ENCODE measurements at places on chromosomes 6 and 20.

DNA sequence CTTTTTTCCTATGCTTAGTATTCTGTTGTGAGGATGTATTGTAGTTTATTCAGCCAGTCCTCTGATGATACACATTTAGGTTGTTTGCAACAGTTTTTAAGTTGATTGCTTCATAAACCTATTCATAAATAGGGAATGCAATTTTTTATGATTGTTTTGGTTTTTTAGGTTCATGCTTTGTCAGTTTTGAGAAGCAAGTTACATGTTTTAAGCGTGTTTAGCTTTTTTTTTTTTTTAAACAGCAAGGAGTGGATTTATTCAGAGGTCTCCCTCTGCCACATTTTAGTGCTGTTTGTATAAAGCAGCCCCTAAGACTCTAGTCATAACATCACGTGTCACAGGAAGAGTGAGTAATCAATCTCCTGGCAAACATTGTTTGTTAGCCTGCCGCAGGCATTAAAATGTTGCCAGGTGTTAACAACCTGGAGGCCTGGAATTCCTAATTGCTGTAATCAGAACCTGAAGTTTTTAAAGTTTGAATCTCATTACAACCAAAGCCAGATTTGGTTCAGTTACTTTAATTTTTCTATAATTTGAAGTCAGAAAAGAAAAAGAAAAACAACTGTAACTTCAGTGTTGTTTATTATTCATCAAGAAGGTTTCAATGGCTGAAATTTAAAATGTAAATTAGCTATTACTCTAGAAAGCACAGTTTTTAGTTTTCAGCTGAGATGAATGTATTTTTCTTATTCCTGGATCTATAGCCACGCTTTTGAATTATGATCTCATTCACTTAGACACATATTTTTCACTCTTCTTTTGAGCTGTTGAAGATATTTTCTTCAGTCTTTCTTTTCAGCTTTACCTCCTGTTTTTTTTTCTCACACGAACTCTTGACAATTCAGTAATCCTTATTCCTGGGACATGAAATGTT lies 59.2 kb downstream of the KCNS1 start:
- DNase-seq, result peak; percentile 76

DNA sequence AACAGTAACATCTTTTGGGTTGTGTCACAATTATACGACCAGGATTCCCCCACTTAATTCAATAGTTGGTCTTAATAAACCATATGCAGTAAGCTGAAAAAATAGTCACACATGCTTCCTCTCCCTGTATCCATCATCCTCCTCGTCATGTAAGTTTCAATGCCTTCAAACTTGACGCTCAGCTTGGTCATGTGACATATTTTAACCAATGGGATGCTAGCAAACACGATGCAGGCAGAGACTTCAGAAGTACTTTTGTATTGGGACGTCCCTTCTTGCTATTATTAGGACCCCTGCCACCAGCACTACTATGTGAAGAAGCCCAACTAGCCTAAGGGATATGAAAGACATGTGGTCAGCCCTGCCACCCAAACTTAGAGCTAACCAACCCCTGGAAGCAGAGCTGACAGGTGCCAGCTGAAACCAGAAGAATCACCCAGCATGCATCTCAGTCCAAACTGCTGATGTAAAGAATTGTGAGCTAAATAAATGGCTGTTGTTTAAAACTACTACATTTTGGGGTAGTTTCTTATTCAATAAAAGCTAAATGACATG lies 49.3 kb downstream of the CGA start:
- DNase-seq, result no peak

DNA sequence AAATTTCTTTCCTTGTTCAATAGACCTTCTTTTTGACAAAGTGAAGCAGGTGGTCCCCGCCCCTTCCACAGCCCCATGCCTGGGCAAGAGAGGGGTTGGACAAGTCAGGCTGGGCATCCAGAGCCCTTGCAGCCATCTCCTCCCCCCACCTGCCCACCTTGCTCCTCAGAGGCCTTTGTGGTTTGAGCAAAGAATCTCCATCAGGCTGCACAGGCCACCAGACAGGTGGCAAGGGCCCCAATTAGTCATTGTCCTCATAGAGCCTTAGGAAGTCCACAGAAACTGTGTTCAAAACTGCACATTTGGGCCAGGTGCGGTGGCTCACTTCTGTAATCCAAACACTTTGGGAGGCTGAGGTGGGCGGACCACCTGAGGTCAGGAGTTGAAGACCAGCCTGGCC lies 1.5 kb upstream of the MAPK13 start:
- no peak for DNase-seq

DNA sequence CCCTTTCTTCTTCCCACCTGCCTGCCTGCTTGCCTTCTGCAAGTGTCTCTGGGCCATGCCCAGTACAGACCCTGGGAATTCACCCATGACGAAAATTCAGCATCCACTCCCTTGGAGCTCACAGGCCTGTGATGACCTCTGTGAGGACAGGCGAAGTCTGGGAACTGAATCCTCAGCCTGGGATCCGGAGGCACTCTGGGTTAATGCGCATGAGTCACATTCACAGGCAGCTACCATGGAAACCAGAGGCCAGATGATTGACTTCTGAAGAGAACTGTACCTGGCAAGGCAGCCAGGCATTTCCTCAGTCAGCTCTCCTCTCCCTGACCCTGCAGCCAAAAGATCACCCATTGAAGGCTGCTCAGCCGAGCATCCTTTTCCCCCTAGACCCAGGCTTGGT lies 41.0 kb downstream of the SLC9A8 start:
- no peak for DNase-seq

- DNase-seq, result no peak
These were observed 23.9 kb upstream of the BAG2 start for GRCh38 chr6:57147955-57148858.

GRCh38 chr20:24672886-24673677 lies 203.7 kb downstream of the SYNDIG1 start:
- no peak for DNase-seq

DNA sequence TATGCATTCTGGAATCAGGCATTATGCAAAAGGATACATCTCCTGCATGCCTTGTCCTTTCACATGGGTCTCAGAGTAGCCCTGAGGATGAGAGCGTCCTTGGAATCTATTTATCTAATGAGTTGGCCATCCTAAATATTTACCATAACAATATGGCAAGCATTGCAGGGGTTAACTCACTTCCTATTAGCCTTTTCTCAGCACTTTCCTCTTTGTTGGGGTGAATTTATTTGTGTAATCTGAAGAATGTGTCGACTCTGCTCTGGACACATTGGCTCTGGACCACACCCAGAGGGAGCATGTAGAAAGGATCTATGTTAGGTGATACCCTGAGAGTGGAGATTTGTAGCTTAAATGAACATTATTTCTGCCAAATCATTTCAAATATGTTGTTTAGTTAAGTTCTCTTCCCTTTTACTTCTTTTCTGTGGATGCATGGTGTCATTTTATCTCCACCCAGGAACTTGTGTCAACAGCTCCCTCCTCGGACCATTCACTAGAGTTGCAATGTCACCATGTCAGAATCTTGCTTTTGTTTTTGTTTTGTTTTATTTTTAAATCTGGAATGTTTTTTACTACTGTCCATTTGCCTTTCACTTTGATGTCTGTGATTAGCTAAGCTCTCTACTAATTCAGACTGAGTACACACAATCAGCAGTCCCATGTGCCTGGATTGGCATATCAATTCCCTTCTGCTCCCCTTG lies 757.0 kb upstream of the MMS22L start:
- DNase-seq, result no peak

- no peak for DNase-seq
These were observed 136.8 kb upstream of the RPS6KA2 start for GRCh38 chr6:166763606-166764472.

DNA sequence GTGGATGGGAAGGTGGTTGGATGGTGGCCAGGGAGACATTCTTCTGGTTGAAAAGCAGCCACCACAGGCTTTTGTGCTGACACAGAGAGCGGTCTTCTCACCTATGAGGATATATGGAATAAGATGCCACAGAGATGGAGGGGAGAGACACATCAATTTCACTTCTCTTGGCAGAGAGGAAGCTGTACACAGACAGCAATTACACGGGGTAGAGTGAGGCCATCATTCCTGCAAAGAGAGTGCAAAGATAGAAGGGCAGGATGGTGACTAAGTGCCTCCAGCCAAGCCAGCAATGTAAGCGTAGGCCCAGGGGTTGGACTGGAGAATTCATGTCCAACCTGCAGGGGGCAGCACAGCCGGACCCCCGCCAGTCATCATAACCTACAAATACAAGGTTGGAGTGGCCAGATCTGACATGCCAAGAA lies 56.4 kb downstream of the NRN1 start:
- DNase-seq, result no peak

GRCh38 chr6:33165581-33166258 lies 26.5 kb downstream of the COL11A2 start:
- DNase-seq, result no peak

GRCh38 chr6:128425856-128426255 lies 94.5 kb downstream of the PTPRK start:
- DNase-seq, result no peak

DNA sequence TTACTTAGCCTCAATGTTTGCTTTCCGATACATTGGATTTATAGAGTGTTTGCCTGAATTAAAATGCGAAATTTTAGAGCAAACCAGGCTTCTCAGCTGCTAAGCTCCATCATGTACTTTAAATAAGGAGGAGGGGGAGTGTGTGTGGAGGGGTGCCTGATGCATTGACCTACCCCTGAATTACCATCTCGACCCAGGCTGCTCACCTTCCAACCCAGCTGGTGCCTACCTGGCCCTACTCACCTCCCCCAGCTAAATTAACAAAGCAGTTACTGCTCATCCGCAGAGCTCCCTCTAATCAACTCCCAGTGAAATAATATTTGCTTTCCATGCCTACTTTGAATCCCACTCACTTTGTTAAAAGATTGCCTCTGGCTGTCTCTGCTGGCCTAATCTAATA lies 544.5 kb downstream of the MAFB start:
- no peak for DNase-seq

GRCh38 chr6:169622618-169623017 lies 79.2 kb downstream of the WDR27 start:
- DNase-seq, result no peak

DNA sequence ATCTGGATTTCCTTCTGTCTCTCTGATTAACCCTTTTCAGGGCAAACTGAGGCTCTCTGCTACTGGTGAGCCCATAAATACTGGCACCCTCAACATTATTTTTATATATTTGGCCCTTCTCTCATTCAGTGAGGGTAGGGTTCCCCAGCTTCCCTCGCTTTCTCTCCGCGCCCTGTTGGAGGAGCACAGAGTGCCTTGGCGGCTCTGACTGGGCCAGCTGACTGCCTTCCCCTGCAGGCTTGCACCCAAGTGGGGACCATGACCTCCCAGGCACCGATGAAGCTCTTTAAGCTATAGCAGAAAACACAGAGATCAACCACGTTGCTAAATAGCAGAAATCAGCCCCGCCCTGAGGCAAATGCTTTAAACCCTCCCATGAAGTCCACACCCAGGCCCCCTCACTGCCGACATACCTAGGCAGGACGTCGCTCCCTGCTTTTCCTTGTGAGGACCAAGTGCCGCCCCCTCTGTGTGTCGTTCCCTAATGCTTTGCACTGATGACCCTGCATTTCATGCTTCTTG lies 105.0 kb downstream of the HUS1B start:
- no peak for DNase-seq

GRCh38 chr6:65280060-65280459 lies 427.0 kb downstream of the EYS start:
- no peak for DNase-seq

DNA sequence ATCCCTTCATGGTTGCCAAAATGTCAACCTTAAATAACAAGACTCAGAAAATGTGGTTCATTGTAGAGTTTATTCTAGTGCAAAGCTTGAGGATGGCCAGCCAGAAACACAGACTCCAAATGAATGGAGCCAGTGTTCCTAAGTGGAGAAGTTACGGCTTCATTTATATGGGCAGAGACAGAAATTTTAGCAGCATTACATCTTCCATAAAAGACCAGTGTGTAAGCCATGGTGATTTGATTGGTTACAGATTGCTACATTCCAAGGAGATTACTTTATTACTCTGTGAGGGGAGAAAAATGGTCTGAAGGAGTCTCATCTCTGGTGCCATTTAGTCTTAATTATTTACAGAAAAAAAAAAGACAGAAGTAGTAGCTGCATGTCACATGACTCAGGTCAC lies 97.8 kb downstream of the OTOR start:
- DNase-seq, result no peak

GRCh38 chr6:33960345-33961313 lies 156.8 kb upstream of the MLN start:
- no peak for DNase-seq

GRCh38 chr20:45840700-45841198 lies 7.2 kb downstream of the SNX21 start:
- DNase-seq, result no peak

DNA sequence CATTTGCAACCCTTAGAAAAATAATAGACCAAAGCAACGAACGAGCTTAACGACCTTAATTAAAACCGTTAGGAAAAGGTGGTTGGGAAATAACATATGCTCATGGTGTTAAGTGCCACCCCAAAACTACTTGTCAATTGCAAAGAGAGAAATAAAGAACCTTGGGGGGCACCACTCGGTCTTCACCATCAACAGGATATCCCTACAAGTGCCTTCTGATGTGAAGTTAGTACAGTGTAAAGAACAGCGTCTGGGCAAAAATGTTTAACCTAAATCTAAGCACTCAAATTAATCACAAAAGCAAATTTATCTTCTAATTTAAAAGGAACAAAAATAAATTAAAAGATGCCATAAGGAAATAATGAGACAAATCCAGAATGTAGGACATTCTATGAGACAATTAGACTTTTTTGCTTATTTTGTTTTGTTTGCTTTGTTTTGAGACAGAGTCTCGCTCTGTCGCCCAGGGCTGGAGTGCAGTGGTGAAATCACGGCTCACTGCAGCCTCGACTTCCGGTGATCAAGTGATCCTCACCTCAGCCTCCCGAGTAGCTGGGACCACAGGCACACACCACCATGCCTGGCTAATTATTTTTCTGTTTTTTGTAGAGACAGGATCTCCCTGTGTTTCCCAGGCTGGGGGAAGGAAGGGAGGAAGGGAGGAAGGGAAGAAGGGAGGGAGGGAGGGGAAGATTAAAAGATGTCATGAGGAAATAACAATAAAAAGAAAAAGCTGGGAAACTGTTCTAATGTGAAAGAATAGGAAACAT lies 41.3 kb upstream of the BTN3A2 start:
- DNase-seq, result no peak

DNA sequence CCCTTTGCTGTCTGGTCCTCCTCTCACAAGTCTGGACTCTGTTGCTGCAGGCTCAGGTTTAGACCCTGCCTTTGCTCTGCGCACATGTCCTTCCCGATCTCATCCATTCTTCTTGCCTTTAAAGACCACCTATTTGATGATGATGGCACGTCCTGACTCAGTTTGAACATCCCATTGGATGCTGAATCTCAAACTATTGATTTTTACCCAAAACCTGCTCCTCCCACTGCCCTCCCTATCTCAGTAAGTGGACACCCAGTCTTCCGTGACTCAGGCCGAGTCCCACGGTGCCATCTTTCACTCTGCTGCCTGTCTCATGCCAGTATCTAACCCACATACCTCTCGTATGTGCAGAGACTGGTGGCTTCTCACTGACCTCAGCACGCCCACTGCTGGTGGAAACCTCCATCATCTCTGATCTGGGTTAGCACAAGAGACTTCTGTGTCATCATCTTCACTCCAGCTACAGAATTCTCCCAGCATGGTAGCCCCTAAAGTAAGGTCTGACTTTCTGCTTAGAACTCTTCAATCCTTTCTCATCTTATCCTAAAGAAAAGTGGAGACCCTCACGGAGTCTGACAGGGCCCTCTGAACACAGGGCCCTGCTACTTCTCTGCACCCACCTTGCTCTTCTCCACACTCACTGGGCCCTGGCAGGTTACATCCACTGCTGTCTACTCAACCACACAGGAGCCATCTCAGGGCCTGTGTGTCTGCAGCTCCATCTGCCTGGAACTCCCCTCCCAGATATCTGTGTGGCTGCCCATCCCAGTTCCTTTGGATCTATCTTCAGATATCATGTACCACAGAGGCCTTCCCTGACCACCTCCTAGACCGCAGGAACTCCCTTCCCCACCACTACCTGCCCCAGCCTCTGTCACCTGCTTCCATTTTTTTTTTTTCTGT lies 387.1 kb upstream of the AGPAT4 start:
- DNase-seq, result no peak

Measured in Panc1 (cell line).